Cardiac septum (tissue), 1 donor: ENCODE measurements at places on chromosomes 1 and 21. TPM values are rescaled to one million over a fixed set of nuclear protein-coding genes. Genes with fewer than 3 reads are reported as not detected.

Gene CFHR1
- not detected for total RNA-seq

Gene HTR6
- not detected for total RNA-seq

Gene EPHB2
- 0.81 TPM for total RNA-seq

Gene ERO1B
- total RNA-seq, result 5.8 TPM

Gene SLC1A7
- 0.43 TPM for total RNA-seq

Gene MYCL
- 0.35 TPM for total RNA-seq

Gene CRP
- not detected for total RNA-seq

Gene HAPLN2
- total RNA-seq, result 0.43 TPM

Gene BTBD19
- total RNA-seq, result 4.4 TPM

Gene PTGER3
- 1.1 TPM for total RNA-seq

Gene A3GALT2
- not detected for total RNA-seq

Gene HRNR
- not detected for total RNA-seq

Gene C1orf87
- total RNA-seq, result not detected

Gene KIAA1614
- total RNA-seq, result 11.4 TPM

Gene ADAMTS4
- total RNA-seq, result 24.0 TPM

Gene RGS16
- 1.9 TPM for total RNA-seq

Gene TLR5
- total RNA-seq, result 1.6 TPM

Gene OR2T2
- total RNA-seq, result not detected

Gene LRRC7
- total RNA-seq, result 0.11 TPM

Gene SYNC
- total RNA-seq, result 18.2 TPM

Gene DIO1
- not detected for total RNA-seq

Gene WLS
- total RNA-seq, result 78.0 TPM

Gene PAQR6
- 2.6 TPM for total RNA-seq

Gene OR2G6
- total RNA-seq, result not detected

Gene TCEA3
- 46.0 TPM for total RNA-seq

Gene TOMM20
- 81.9 TPM for total RNA-seq

Gene GCSAML
- total RNA-seq, result not detected

Gene CFHR4
- not detected for total RNA-seq

Gene CLCA4
- 0.13 TPM for total RNA-seq

Gene TXLNA
- 24.5 TPM for total RNA-seq

Gene OR2T33
- not detected for total RNA-seq

Gene IL24
- total RNA-seq, result not detected

Gene PSMB4
- 186 TPM for total RNA-seq

Gene SETDB1
- total RNA-seq, result 15.5 TPM

Gene FMOD
- 66.0 TPM for total RNA-seq

Gene CD160
- 0.22 TPM for total RNA-seq

Gene C1QTNF12
- total RNA-seq, result 2.6 TPM

Gene PCAT6
- total RNA-seq, result 1.7 TPM

Gene BSND
- total RNA-seq, result not detected
